Stimulated activated CD4-positive, alpha-beta T cell treated with anti-CD3 and anti-CD28 coated beads, Interleukin-1b, Interleukin-23, amount 100 ng/mL, for 24 hours (primary cell): ENCODE measurements at places on chromosomes 7 and 10.

DNA sequence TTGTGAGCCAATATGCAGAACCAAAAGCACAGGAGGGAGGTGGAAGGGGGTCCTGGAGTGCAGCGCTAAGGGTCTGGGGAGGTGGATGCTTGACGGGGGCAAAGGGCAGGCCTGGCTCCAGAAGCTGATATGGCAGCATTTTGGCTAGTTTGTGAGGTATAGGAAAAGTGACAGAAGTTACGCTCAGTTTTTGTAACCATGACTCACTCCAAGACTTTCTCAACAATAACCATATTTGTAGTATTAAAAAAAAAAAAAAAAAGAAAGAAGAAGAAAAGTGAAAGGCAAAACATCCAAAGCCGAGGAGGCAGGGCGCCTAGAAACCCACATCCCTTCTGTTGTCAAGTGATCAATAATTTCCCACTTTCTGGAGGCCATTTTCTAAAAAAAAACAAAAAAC is 92.3 kb downstream of the RNF216 start:
- DNase-seq = peak; percentile 33

DNA sequence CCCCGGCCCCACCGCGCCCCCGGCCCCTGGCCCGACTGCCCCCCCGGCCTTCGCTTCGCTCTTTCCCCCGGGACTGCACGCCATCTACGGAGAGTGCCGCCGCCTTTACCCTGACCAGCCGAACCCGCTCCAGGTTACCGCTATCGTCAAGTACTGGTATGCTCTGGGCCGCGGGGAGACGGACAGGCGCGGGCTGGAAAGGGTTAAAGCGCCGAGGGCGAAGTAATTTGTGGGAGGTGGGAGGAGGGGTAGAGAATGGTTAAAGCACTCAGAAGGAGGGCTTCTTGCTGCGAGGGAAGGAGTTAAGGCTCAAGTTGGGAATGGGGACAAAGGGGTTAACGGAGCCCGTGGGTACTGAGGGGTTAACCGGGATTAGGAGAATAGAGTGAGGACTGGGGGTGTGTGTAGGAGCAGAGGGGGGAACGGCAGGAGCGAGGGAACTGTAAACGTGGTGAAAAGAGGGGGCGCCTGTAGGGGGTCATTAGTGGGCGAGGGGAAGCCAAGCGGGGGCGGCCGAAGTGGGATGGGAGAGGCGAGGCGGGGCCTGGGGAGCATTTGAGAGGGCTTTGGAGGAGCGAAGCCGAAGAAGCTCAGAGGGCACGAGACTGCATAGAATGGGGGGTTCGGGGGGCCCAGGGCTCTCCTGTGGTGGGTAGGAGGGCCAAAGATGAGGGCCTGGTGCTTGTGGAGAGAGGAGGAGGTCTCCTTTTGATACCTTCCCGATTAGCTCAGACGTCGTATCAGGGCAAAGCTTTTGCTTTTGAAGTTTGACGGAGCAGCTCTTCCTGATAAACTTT is 605 bp downstream of the SUFU start:
- DNase-seq = peak; percentile 18

DNA sequence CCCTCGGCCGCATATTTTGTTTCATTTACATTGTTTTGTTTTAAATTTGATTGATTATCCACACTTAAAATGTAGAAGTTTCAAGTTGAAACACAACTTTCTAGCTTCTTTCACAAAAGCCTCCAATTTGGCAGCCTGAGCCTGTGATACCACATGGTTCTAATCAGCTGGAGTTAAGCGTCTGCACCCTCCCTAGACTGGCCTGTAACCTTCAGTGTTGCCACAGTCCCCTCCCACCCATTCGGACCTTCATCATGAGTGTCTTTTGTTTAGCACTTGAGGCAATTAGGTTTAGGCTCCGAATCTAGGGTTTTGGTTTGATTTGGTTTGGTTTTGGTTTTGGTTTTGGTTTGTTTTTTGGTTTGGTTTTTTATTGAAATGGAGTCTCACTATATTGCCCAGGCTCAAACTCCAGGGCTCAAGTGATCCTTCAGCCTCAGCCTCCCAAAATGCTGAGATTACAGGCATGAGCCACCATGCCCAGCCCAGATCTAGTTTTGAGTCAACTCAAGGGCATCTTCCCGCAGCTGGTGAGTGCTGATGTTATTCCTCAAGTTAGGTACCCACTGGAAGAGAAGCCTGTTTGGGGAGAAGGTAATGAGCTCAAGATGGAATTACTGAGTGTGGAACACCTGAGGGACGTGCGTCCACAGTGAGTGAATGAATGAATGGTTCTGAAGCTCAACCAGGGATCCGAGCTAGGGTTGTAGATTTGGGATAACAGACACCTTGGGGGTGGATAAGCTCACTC is 201.4 kb downstream of the HECW1 start:
- DNase-seq = no peak

DNA sequence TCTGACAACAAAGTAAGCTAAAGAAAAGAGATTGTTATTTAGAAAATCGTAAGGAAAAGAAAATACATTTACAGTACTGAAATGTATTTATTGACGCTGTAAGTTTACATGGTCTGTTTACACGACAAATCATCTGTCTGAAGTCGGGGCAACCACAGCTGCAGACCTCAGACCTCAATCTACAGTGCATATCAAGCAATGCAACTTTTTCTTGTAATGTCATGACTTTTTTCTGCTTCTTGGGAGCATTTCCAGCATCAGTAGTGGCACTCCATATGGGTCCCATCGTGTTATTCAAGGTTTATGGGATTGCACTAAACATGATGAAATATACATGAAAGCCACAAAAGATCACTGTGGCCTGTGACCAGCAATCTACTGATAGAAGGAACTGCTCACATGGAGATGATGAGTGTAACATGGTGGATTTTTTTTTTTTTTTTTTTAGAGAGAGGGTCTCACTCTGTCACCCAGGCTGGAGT is 77.1 kb downstream of the MTPN start:
- DNase-seq = no peak

DNA sequence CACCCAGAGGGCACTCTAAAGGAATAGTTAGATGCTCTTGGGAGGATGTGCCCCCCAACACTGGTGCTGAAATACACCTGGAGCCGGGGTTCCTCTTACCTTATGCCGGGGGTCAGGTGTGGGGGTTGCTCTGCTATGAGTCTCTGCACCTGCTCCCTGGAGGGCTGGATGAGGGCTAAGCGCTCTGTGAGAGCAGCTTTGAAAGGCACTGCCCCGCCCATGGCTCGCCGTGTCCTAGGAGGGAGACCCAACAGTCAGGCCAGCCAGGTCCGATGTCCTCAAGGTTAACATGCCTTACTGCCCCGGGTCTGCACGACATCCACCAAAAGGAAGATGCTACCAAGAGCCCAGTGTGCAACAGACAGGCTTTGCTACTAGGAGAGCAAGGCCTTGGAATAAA is 31.7 kb downstream of the PSPH start:
- no peak for DNase-seq

GRCh38 chr10:75664968-75665367 is 233.5 kb downstream of the LRMDA start:
- DNase-seq = no peak
